Epithelial cell of proximal tubule (primary cell): ENCODE measurements at places on chromosomes 3 and 15. TPM values are rescaled to one million over a fixed set of nuclear protein-coding genes. Genes with fewer than 3 reads are reported as not detected.

DNA sequence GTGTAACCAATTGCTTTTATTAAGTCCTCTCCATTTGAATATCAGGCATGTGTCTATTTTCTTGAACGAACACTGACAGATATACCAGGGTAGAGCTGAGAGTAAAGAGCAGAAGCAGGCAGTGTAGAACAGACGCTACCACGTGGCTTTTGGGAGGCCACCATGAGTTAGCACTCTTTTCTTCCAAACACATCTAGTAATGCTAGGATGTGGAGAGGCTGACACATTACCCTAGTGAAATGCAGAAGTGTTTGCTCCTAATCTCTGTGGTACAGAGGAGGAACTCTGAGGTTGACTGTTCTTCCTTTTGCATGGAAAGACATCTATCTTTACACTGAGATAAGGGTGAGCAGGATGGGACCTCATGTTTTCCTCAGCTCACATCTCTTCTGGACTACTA lies 216.3 kb downstream of the SATB1 start:
- no peak for DNase-seq

DNA sequence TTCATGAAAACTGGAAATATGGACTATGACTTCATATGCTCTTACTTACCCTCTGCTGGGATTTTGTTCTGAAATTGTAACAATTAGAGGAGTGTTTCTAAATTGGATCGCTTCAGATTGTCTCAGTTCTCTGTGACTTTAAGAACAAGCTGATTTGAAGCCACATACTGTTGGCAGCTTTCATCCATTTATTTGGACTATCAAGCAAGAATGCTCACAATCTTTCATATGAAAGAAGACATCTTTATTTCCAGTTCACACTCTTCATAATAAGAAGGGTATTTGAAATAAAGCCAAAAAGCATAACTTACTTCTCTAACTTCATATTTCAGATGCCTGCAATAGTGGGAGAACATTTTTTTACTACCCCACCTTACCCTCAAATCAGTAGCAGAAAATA lies 491.6 kb upstream of the TPRG1 start:
- no peak for DNase-seq

GRCh38 chr3:129562803-129563202 lies 19.8 kb downstream of the H1-8 start:
- DNase-seq, result no peak

The TMCO5A gene
- not detected in 2 replicates for total RNA-seq

The UQCC5 gene
- 1.4 and 2.4 TPM in 2 replicates for total RNA-seq
